ENCODE measurements at places on chromosomes 7 and 10.

DNA sequence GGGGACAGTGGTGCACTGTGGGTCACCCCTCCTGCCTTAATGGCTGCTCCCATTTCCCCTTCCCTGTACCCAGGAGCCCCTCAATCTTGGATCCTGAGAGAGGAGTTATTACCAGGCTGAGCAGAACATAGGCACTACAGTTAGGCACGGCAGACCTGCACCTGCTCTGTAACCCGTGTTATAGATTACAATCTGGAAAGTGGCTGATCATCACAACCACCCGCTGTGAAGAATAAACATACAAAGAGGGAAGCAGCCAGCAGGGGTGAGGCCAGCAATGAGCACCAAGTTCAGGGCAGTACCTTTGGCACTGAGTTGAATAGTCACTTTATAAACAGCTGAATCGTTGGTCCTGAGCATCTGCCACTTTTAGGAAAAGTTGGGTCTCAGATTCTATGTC, 1.7 kb downstream of the CDHR1 start:
- DNase-seq, result no peak

- DNase-seq, result no peak
Measured at GRCh38 chr7:78398576-78398975, 600.0 kb downstream of the PHTF2 start.

DNA sequence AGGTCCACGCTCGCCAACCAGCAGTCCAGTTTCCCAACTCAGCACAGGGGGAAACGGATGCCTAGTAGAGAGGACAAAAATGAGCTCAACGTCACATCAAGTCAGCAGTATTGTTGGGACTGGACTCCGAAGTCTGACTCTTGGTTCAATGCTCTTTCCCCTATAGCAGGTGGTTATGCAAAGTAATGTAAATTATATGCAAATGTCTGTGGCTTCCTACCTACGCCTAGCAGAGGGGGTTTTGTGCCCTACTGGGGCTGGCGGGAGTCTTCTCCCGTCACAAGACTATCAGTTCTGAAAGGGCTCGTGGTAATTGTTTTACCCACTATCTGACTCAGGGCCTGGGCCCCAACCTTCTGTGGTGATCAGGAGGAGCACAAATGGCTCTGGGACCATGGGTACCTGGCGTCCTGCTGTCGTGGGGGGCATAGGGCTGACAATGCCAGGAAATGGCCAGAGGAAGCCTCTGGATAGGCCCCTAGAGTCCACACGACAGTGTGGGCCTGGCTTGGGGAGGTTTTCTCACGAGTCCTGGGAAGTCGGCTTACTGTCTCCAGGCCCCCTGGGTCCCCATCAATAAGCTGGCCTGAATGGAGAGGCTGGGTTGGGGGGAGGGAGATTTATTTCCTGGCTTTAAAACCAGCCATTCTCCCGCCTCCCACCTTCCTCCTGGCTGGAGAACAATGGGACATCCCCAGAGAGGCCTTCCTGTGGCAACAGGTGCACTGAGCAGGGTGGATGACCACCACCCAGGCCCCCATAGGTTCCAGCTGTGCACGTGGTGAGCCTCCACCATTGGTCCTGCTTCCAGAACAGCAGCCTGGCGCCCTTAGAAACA, 41.8 kb downstream of the UNC5B start:
- no peak for DNase-seq

GRCh38 chr7:137606061-137606674, 240.6 kb downstream of the DGKI start:
- no peak for DNase-seq

- DNase-seq, result no peak
Measured at GRCh38 chr7:96017877-96018276, 245.5 kb downstream of the DYNC1I1 start.

DNA sequence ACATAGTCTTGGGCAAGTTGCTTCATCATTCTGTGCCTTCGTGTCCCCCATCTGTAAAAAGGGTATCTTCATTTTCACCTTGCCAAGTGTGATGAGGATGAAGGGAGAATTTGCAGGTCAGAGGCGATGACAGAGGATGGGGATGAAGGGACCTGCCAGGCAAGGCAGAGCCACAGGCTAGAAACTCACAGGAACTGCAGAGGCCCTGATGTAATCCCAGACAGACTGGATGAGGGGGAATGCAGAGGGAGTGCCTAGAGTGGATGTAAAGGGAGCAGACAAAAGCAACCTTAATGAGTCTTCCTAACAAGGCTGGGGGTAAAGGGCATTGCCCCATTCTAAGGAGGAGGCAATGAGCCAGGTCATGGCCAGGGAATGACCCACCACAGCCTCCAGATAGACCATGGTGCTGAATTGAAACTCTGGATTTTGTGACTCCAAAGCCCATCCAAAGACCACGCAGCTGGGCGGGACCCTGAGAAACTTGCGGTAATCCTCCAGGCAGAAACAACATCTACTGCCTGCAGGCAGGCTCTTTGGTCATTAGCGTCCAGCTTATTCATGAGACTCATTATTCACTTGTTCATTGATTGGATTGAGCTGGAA, 1.9 kb downstream of the ANTXRL start:
- DNase-seq, result no peak

DNA sequence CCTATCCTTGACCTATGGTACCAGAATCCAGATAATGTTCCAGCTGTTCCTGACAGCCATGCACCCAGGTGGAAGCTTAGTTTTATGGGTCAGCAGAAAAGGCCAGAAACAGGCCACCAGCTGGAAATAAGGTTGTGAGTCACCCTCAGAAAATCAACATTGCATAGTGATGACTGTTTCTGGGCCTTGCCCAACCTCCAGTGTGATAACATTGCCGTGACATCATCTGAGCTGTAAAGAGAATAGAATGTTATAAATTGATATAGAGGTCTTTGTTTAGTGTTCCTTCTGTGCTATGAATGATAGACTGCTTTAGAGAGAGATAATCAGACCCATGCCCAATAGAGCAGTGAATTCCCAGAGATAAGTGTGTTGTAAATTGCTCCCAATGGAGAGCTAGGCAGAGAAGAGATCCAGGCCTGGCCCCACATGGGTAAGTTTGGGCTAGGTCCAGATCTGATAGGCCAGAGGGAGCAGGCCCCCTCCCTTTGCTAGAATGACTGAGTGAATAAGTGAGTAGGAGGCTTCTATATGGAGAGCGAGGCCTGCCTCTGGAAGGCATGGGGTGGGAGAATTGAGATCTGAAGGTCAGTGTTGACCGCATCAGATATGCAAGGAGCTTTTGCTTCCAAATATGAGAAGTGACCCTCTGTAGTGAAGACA, 14.2 kb upstream of the HPS1 start:
- no peak for DNase-seq

DNA sequence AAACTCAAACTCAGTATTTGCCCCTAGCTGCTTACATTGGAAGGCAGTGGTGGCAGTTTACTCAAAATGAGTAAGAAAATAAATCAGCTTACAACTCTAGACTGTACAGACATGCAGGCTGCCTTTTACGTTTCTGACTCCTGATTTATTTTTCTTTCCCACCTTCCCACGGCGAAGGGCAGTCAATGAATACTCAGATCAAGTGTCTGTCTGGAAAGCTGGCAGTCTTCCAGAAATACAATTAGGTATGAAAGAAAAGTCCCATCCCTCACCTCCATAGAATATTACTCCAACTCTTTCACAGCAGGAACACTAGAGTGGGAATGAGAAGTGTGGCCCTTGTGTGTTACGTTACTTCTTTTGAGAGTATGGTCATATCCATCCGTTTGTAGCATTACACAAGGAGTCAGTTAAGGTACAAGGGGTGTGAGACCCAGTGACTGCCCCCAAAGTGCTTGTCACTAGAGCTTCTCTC, 1.3 kb upstream of the PAPSS2 start:
- no peak for DNase-seq

GRCh38 chr10:59397961-59398360, 35.6 kb upstream of the FAM13C start:
- DNase-seq, result no peak

GRCh38 chr10:25288181-25288580, 113.4 kb downstream of the GPR158 start:
- DNase-seq, result no peak

- DNase-seq, result no peak
Measured at GRCh38 chr7:127848241-127848640, 183.0 kb downstream of the LRRC4 start.

GRCh38 chr10:79980711-79981110, 31.8 kb upstream of the SFTPD start:
- DNase-seq, result no peak

DNA sequence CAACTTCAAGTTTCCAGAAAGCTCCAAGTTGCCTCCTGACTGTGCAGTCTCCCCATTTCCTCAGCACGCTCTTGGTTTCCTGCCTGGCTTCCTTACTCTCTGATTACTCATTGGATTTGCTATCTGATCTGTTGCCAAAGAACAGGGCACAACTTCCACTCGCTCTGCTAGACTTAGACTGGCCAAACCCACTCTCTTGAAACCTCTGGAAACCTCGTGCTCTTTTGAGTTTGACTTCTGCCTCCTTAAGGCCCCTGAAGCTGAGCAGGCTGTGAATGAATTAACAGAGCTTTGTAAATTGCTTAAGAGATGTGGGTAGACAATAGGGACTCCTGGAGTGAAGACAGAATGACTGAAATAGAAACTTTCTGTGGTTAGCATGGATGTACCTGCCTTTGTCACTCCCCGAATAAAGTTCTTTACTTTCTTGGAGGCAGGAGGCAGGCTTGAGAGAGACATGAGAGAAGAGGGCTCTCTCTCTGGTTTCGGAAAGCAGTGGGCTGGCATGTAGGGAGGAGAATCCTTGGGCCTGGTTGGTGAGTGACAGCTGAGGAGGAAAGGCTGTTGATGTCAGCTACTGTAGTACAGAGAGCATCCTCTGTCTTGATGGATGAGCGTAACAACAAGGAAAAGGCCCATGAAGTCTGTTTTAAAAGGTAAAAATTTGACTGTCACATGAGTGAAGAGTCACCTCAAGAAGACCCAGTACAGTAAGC, 70.8 kb downstream of the CHN2 start:
- no peak for DNase-seq
